Cerebellum (tissue), 4 donors: ENCODE measurements at places on chromosomes 16 and 17. TPM values are rescaled to one million over a fixed set of nuclear protein-coding genes. Genes with fewer than 3 reads are reported as not detected.

PITPNM3 gene
- total RNA-seq = 10.1 TPM

DNA sequence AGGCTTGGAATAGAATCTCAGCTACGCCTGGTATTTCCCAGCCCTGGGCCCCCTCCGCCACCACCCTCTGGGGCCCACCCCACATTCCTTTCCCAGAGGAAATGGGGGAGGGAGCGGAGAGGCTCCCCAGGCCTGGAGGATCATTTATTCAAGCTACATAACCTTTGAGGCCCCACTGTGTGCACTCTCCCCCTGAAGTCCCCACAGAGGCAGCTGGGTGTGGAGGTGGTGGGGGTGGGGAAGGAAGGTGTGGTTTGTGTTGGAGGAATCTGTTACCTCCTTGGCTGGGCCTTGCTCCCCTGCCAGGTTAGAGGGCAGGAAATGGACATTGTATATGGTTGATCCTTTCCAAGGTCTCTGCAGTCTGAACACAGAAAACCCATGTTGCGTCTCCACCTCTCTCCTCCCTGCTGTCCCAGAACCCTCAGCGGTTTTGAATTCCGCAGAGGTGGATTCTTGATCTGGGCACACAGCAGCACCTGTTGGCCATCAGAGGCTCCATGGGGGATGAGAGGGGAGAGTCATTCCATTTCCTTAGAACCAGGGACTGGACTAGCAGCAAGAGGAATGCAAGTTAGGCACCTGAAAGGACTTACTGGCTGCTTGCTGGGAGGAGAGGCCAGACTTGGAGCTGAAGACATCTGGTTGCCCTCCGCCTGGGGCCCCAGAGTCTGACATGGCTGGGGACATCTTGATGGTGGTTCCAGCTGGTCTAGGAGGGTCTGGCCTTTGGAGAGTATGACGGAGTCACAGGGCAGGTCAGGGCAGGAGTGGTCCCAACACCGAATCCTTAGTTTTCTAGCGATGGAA, 23.0 kb downstream of the ARHGAP23 start:
- DNase-seq = no peak

DNA sequence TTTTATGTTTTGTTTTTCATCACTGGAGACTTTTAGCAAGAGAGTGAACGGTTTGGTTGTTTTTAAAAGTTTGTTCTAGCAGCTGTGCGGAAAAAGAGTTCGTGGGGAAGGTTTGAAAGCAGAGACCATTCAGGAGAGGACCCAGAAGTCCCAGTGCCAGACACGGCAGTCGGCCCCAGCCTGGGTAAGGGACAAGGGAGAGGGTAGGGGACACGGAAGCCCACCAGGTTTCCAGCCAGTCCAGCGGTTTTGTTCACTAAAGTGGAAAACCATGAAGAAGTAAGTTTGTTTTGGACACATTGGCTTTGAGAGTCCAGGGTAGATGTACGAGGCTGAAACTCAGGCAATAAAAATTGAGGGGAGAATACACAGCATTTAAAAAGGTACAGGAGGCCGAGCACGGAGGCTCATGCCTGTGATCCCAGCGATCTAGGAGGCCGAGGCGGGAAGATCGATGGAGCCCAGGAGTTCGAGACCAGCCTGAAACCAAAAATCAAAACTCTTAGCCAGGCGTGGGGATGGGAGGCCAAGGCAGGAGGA, 56.8 kb upstream of the RPH3AL start:
- no peak for DNase-seq

DNA sequence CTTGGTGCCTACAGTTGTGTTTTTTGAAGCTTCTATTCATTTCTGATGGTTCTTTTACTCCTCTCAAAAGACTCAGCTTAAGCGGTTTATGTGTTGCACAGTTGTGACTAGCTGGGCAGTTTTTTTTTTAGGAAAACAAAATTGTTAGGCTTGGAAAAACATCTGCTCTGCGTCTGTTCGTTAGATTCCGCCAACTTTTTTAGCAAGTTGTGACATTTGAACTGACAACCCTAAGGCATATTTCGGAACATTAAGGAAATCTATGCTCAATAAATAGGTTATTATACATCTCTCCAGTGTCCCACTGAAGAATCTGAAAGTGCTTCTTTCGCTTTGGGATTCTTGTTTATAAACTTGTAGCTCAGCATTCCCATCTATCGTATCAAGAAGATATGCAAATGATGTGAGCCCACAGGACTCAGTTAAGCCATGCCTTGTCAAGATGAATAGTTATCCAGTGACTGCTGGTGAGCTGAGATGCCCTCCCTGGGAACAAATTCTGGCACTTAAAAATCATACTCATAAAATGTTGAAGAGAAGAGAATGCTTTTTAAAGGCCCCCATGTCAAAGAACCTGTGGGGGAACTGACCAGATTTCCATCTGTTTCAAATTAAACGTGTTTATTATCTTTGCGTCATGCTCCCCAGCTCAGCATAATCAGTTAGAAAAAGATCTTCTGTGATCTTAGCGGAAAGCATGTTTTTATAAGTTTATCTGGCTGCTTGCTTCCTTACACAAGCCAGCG, 109.0 kb upstream of the FAM20A start:
- no peak for DNase-seq

- DNase-seq = no peak
These were observed 59.3 kb upstream of the BRD7 start for GRCh38 chr16:50428116-50428515.

DNA sequence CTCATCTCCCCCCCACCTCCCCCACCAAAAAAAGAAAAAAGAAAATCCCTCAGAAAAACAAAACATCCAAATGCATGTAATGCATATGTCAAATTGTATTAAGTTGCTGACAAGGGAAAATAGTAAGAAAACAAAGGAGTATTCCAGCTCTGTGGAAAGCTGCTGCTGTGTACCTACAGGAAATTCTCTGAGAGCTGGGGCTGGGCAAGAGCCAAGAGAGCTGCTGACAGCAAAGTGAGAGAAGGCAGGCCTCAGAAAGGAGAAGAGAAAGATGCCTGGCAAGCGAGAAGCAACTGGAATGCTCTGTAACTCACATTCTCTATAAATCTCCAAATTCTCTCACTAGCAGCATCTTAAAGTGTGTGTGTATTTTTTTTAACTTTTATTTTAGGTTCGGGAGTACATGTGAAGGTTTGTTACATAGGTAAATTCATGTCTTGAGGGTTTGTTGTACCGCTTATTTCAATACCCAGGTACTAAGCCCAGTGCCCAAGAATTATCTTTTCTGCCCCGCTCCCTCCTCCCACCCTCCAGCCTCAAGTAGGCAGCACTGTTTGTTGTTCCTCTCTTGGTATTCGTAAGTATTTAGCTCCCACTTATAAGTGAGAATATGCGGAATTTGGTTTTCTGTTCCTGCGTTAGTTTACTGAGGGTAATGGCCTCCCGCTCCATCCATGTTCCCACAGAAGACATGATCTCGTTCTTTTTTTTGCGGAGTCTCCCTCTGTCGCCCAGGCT, 24.4 kb downstream of the CNTROB start:
- no peak for DNase-seq
